ENCODE measurements at places on chromosomes 7 and 10.

GRCh38 chr10:30436191-30436611, 2.2 kb downstream of the MAP3K8 start:
- no peak for DNase-seq

- no peak for DNase-seq
These were observed 236.2 kb downstream of the TCERG1L start for GRCh38 chr10:131075218-131075770.

GRCh38 chr10:49776851-49777250, 14.7 kb upstream of the OGDHL start:
- DNase-seq: no peak

GRCh38 chr10:128166151-128166550, 39.9 kb upstream of the MKI67 start:
- DNase-seq: no peak

- peak; percentile 47 for DNase-seq
These were observed 485 bp downstream of the ALOX5 start for GRCh38 chr10:45374350-45375052.

DNA sequence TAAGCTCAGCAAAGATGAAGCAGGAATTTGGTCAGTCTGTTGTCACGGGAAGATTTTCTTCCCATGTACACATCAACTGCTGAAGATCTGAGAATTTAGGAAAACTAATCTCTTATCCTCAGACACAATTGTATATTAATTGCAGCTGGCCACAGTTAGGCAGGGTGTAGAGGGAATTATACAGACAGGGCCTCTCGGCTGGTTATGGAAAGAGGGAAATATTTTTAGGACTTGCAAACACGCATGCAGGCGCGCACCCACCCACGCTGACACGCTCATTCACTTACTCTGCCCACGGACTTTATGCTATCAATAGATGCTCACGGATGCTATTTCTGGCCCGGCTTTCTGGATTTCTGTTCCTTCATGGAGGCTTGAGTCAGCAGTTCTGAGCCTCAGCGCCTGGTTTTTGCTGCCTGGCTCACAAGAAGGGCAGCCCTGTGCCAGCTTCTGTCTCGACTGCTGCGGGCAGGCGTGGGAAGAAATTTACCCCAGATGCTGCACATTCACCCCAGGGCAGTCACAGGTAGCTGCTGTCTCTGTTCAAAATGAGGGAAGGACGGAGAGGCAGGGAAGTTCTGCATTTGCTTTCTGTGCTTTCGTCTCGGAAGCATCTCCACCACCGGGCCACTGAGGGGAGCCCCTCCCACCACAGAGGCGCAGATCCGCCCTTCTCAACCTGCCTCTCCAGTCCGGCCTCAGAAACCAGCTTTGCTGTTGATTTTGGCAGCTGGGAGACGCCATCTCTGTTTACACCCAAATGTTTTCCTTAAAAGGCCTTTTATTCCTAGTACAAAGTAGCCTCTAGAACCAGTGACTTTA, 116.3 kb upstream of the BTBD16 start:
- no peak for DNase-seq

DNA sequence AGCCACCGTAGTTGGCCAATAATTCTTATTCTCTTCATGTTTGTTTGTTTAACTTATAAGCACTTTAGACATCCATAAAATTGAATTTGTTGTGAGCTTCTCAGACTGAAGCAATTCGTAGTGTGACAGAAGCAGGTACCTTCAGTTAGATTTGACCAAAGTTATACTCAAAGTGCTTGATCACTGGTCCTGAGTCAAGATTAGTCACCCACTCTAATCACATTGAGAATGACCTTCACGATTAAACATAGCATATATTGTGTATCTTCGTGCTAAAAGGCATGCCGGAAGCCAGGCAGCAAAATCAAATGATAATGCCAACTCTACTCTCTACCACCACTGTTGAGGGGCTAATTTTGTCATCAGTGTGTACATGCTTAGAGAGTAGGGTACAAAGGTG, 763.7 kb upstream of the MBL2 start:
- no peak for DNase-seq

GRCh38 chr10:88788924-88789323, 13.6 kb upstream of the LIPM start:
- no peak for DNase-seq

- peak; percentile 34 for DNase-seq
These were observed 99.3 kb downstream of the ARHGAP22 start for GRCh38 chr10:48505394-48506112.

- DNase-seq: no peak
These were observed 92.2 kb upstream of the DKK1 start for GRCh38 chr10:52221923-52222322.

DNA sequence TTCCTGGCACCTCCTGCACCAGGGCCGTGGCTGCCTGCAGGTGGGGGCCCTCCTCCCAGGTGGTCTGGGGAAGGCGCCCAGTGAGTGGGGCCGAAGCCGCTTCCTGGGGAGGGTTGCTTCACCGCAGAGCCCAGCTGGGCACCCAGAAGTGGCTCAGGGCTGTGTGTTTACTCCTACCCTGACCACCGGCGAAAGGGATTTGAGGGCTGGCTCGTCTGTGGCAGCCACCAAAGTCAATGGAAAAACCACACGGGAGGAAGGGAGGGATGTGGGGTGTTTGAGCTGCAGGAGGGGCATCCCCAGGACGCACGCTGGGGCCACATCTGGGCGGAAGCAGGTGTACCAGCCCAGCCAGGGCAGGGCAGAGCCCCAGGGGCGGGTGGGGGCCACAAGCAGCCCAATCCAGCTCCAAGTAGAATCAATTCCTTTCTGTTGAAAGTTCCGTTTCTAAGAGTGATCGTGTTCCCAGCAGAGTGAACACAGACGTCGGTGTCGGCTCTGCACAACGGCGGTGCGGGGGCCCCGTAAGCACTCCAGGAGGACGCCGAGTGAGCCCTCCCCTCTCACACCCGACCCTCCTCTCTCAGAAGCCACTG, 69.9 kb downstream of the FOXL3 start:
- no peak for DNase-seq

DNA sequence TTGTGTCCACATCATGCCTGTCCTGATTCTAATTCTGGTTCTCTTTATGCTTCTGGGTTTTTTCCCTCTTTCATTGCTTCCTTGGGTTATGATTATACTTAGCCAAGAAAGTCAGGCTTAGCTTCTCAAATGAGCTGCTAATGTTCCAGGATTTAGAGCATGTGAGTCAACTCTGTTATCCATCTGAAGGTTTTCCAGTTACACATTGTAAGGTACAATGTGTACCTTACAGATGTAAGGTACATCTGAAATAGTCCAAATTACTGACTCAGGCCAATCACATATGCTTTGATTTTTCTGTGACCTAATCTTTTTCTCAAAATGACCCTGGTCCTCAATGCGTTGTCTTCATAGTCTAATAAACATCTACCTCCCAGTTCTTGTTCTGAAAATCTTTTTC, 13.3 kb upstream of the MIOS start:
- DNase-seq: no peak

DNA sequence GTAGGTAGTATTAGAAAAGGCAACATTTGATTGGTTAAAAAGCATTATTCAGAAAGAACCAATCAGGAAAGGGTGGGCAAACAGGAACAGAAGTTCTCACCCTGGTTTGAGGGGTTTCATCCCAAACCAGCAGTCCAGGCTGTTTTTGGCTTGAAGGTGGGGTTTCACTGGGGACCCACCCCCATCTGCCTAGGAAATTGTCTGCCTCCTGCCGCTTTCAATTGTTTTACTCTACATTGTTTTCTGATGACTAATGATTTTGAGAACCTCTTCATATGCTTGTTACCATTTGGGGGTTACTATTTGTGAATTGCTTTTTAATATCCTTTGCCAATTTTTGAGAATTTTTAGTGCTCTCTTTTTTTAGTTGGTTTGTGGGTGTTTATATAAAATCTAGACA, 3.3 kb upstream of the PCBD1 start:
- DNase-seq: no peak

DNA sequence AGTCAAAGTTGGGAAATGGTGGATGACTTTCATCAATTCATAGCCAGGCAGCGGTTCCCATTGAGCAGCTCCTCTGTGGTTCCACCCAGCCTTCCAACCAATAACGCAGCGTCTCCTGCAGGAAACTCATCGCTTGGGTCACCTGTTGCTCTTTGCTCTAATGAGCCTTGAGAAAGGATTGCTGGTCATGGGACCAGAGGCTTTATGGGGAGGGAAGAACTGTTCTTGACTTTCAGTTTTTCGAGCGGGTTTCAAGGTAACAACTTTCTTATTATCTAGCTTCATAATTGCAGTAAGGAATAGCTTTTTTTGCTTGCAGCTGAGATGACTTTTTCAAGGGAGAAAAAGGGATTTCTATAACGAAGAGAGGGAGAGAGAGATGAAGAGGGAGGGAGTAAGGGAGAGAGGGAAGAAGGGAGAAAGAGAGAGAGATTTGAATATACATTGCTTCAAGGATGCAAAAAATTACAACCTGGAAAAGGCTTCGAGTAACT, 405 bp upstream of the ENTPD1 start:
- no peak for DNase-seq

- DNase-seq: no peak
These were observed 3.5 kb downstream of the DENND11 start for GRCh38 chr7:141698247-141699015.

DNA sequence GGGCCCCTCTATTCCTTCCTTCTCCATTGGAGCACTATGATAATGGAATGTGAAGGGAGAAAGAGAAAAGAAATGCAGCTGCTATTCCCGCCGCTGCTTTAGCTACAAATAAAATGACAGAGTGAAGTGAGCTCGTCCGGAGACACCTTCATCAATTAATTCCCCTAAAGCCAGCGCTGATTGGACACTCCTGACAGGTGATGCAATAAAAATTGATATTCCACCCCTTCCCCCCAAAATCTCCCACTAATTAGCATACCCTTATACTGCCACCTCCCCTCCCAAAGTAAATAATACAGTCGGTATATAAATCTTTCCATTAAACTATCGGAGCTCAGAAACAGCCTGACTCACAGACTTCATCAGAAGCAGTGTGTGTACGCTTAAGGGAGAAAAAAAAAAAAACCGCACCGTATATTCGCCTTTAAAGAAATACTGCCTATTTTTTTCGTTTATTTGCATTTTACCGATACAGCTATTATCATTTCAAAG, 7.3 kb downstream of the SKIDA1 start:
- DNase-seq: peak; percentile 44

DNA sequence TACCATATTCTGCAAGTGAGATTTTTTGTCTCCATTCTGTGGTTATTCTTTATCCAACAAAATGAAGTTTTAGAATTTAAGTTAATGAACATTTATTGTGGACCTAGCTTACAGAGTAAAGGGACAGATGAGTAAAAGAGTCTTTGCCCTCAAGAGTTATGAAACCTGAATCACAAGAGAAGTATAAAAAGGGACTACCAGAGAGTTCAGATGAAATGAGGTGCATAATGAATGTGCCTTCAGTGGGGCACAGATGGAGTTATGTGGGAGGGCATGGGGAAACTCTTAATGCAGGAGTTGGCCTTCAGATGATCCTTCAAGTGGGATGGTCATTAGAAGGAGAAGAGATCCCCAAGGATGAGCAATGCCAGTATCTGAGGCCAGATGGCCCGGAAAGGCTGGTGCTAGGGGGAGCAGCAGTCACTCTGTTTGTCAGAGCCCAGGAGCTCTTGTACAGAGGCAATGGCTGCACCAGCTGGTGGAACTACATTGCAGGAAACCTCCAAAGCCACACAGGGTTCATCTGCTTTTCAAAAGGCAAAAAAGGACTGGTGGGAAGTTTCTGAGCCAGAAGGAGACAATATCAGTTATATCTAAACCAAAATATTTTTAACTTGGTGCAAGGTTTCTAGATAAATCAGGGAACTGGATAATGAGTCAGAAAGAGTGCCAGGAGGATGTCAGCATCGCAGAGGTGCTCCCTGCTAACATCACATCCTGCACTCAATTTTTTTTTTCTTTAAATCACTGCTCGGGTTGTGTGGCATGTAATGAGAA, 162.0 kb downstream of the KLF6 start:
- no peak for DNase-seq

DNA sequence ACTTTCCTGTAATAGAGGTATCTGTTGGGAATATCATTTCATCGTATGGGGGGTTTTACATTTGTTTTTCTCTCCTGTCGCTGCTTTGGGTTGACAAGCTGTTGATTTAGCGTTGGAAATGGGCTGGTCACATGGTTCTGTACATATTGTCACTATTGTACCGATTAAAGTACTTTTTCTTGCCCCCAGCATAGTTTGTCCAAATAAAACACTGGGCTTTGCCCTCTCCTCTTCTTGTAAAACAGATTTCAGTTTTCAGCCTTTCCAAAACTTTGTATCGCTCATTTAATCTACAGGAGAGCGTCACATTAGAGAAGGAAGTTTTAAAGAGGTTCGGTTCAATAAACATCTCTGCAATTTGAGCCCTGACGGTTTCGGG, 4.0 kb downstream of the BMI1 start:
- DNase-seq: no peak

- DNase-seq: no peak
These were observed 2.6 kb upstream of the KIAA1217 start for GRCh38 chr10:24206334-24206733.

DNA sequence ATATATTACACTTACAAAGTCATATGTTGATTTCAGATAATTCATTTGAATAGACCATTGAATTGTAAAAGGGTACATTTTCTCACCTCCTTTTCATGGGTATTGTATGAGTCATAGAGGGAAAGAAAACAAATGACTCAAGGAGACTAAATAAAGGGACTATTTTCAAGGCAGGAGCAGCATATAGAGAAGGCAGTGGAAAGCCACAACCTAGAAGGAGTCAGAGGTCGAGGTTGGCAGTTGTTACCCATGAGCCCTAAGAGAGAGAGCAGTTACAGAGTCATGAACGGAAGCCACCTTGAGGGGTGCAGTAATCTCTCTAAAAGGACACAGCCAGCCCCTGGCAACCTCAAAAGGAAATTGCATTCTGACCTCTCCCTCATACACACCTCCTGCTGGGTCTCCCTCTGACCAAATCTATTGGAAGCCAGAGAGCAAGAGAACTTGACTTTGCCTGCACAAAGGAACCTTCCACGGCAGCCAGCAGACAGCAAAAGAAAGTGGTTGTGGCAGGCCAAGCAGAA, 137.9 kb downstream of the GRM8 start:
- DNase-seq: no peak

DNA sequence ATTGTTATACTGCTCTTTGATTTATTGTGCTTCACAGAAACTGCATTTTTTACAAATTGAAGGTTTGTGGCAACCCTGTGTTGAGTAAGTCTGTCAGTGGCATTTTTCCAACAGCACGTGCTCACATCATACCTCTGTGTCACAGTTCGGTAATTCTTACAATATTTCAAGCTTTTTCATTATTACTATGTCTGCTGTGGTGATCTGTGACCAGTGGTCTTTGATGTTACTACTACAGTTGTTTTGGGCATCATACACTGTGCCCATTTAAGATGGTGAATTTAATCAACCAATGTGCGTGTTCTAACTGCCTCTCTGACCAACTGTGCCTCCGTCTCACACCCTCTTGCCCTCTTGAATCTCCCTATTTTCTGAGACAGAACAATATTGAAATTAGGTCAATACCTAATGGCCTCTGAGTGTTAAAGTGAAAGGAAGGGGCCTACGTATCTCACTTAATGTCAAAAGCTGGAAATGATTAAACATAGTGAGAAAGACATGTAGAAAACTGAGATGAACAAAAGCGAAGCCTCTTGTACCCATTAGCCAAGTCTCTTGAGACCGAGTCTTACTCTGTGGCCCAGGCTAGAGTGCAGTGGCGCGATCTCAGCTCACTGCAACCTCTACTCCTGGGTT, 20.2 kb upstream of the ASL start:
- no peak for DNase-seq

Data from left lobe of liver (tissue), 2 donors.